ENCODE measurements at places on chromosomes 12 and 14.

DNA sequence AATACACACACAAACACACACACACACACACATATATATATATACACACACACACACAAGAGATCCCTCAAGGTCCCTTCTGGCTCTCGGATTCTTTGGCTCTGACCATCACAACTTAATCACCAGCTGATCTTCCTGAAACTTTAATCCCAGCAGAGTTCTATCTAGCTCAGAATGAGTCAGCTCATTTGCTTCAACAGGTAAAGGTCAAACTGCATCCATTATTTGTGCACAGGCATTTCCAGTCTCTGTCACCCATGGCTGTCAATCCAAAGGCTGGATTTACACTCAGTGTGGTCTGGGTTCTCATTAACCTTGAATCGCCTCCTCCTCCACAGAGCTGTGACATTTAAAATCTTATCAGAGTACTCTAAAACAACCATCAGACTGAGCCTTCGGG, 113.3 kb upstream of the TMPO start:
- DNase-seq = no peak

DNA sequence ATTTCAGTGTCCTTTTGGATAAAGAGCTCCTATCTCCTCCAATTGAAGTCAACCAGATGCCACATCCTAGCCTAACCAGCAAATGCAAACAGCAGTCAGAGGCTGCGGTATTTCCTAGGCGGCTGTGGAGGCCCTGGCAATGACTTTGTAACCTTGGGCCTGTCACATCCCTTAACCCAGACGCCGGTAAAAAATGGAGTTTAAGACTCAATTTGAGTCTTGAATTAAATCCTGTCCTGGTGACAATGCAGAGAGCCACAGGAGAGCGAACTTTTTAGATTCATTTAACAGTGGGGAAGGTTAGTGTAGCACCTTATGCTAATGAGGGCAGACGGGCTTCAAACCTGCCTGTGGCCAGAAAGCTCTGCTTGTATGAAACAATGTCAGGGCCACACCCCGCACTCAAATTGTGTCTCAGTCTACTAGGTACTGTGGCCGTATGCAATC, 1.3 kb downstream of the C12orf75 start:
- no peak for DNase-seq

DNA sequence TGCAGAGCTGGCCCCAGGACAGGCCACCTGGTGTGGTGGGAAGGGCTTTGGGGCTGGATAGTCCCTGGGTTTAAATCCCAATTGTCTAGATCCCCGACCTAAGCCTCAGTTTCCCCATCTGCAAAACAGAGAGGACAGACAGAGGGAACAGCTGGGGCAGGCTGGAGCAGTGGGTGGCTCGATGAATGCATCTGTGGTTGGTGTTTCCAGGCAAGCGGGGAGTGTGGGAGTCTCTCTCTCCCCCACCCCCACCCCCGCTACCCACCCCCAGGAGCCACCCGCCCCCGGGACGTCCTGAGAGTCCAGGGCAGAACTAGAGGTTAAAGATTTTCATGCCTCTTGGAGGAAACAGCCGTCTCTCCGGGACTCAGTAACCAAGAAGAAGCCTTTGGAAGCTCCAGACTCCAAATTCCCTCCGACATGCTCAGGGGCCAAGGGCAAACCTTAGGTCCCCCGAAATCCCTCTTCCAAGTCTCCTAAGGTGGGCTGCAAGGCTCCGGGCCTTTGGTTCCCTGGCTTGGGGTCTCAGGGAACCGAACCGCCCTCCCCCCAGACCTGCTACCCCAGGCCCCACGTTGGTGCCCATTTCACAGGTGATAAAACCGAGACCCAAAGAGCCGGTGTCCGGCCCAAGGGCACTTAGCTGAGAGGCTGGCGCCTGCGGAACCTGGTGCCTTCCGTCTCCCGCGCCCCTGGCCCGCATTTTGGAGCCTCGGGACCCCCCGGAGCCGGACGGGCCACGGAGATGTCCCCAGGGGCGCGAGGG, 474 bp downstream of the TRPV4 start:
- DNase-seq = no peak

- no peak for DNase-seq
Observed at GRCh38 chr12:91892081-91892855, 253.4 kb downstream of the BTG1 start.

DNA sequence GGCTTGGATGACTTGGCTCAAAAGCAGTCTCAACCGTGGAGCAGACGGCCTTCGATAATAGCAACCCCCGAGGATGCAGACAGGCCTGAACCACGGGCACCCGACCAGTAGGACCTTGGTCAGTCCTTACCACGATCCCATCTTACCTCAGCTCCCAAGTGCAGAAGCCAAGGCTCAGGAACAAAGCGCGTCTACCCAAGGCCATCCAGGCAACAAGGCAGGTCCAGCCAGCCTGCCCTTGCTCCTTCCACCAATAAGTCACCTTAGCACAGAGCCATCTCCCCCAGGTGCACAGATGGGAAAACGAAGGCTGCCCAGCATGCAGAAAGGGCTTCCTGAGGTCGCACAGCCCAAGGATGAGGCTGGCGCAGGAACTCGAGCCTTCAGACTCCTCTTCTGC, 77.3 kb downstream of the BCL11B start:
- no peak for DNase-seq

GRCh38 chr14:54689928-54690327, 123.0 kb downstream of the SAMD4A start:
- DNase-seq = no peak

All from AG04449 (cell line).